Skeletal muscle cell (primary cell): ENCODE measurements at places on chromosomes 2 and 18.

- DNase-seq, result peak; percentile 4
These were observed 99.1 kb upstream of the ARHGAP15 start for GRCh38 chr2:143030127-143030526.

DNA sequence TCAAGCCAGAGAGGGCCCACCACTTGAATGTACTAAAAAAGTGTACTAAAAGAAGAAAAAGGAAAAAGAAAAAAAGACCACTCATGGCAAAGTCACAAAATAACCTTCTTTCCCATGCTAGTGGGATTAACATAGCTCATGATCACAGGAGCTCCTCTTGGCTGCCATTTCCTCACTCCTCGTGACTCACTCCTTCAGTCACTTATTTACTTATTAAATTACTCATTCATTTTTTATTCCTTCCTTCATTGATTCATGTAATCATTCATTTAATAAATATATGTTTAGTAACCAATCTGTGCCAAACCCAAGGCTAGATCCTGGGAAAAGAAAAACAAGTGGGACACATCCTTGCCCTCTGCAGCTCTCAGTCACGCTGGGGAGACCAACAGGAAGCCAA is 300.5 kb downstream of the INSIG2 start:
- peak; percentile 58 for DNase-seq

DNA sequence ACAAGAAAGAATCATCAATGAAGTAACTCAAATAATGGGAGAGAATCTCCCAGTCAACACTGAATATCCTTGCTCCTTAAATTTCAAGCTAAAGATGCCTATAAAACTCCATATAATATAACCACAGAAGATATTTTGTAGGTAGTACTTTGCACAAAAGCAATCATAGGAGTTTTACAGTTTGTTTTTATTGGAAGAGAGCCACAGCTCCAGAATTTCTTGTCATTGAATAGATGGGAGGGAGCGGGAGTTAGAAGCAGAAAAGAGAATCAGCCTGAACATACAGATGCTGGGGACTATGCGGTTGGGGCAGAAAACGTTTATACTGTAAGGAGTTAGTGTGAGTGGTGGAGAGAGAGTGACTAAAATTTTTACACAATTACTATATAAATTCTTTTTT is 18.3 kb upstream of the SMAD4 start:
- no peak for DNase-seq

DNA sequence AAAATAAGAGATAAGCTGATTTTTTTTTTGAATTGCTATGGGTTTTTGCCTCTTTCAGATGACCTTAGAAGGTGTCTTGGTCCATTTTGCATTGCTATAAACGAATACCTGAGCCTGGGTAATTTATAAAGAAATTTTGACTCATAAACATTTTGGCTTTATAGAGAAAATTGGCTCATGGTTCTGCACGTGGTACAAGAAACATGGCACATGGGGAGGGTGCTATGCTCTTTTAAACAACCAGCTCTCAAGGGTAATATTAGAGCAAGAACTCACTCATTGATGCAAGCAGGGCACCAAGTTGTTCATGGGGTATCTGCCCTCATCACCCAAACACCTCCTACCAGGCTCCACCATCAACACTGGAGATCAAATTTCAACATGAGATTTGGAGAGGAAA is 408.8 kb downstream of the NUP35 start:
- no peak for DNase-seq

GRCh38 chr2:189008555-189009262 is 34.5 kb downstream of the COL3A1 start:
- DNase-seq, result no peak

DNA sequence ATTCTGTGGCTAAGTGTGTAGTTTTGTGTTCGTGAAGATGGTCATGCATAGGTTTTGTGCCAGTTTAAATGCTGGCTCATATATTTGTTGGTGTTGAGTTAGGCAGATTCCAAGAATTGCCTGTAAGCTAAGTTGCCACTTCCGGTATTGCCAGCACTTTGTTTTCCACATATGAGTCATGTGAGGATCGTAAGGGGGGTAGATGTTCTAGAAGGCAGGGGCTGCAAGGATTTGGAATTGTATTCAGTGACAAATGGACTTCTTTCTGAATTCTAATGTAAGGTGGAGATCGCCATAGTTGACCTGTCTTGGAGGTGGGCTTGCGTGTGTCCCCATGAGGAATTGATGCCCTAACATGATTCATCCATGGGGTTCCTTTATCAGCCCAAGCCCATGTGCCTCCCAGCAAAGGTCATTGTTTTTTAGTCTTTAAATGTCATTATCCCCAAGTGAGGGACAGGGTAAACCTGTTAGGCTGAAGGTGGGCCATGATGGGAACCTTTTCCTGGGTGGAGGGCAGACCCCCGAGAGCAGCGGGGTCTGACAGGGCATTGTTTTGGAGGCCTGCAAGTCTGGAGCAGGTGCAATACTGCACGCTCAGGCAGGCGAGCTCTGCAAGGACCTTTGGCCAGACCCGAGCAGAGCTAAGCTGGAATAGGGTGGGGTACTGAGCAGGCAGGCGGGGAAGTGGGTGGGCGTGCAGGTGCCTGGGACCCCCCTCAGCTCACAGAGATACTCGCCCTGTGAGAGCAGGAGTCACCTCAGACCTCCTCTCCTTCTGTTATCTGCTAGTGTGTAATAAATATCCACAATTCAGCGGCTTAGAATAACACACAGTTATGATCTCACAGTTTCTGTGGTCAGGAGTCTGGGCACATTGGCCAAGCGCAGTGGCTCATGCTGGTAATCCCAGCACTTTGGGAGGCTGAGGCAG is 77.4 kb downstream of the LRRFIP1 start:
- DNase-seq, result no peak

GRCh38 chr18:45856531-45856930 is 31.1 kb downstream of the SIGLEC15 start:
- DNase-seq, result peak; percentile 57

- DNase-seq, result no peak
These were observed 29.0 kb upstream of the DNAJC27 start for GRCh38 chr2:25000503-25001324.

DNA sequence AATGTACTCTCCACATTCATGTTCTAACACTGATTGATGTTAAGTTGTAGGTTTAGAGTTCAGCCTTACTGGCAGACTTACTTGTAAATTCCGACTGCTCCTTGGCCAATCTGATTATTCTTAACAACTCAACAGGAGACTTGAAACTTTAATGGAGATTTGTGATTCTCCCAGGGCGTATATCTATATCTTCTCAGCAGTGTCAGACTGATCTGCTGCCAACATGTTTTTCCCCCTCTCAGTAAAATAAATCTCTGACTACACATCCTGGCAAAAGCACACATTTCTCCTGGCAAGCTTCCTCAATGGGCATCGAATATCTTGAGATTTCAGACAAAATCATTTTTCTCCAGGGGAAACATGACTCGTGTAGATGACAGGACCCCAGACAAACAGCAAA is 1041.2 kb downstream of the DPP10 start:
- DNase-seq, result no peak

DNA sequence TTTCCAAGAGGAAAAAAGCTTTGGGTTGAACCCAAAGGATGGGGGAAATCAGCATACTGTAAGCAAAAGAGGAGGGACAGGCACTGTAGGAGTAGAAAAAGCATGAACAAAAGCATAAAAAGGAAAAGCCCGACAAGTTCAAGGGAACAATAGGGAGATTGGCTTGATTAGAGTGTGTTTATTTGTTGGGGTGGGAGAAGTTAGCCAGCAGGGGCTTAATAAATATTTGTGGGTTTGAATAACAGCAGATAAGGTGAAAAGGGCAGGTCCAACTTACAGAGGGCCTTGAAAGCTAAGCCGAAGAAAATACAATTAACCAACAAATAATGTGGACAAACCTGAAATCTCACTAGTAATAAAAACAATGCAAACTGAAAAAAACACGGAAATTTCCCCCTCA is 126.7 kb downstream of the THADA start:
- no peak for DNase-seq

- DNase-seq, result no peak
These were observed 660.6 kb downstream of the NYAP2 start for GRCh38 chr2:226059961-226060627.

DNA sequence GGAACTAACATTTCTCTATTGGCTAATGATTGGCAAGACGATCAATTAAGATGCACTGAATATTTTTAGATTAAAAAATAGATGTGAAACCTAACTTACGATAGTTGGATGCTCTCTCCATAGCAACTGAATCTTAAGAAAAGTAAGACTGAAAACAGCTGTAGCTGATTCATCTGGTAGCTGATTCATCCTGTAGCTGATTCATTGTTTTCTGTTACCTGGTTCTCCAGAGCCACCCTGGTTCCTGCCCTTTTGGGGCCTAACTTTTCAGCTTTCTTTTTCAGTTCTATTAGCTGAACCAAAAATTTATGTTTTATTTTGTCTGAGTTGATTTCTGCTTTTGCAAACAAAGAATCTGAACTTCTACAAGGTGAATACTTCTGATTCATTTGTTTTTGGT is 22.7 kb upstream of the SPR start:
- DNase-seq, result peak; percentile 7

DNA sequence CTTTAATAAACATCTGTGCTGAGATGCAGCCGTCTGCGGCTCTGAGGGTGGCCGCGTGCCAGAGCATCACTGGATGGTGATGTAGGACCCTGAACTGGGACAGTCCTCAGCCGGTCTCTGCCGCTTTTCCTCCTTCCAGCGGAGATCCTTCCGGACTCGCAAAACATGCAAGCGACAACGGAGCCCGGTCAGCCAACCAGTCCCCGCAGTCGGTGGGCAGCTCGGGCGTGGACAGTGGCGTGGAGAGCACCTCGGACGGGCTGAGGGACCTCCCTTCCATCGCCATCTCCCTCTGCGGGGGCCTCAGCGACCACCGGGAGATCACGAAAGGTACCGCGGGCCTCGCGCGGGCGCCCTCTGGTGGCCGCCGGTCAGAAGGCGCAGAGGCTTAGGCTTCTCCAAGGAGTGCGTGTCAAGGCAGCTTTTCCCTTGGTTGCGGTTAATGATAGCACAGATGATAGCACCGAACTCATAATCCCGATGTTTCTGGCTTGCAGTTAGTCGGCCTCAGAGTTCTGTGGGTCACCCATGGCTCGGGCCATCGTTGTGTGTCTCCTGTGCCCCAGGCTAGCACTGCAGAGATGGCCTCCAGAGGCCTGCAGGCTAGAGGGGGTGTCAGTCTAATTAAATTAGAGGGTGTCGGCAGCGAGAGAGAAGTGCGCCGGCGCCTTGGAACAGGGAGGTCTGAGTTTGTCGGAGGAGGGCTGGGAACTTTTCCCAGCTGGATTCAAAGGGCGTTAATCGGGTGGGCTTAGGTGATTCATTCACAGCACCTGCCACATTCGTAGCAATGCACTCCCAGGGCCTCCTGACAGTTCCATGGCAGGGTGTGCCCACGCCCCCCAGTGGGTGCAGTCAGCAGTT is 38.5 kb downstream of the LPIN1 start:
- no peak for DNase-seq

- DNase-seq, result no peak
These were observed 477.5 kb upstream of the MEIS1 start for GRCh38 chr2:65957454-65957853.

DNA sequence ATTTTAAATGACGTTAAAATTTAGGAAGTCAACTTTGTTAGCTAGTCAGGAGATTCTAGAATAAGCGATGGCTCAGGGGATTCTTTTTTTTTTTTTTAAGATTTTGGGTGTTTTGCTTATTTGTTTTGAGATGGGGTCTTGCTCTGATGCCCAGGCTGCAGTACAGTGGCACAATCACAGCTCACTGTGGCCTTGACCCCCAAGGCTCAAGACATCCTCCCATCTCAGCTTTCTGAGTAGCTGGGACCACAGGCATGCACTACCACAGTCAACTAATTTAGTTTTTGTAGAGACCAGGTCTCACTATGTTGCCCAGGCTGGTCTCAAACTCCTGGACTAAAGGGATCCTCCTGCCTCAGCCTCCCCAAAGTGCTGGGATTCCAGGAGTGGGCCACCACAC is 16.9 kb downstream of the ATL2 start:
- no peak for DNase-seq

GRCh38 chr2:28428486-28428885 is 35.8 kb downstream of the FOSL2 start:
- no peak for DNase-seq

DNA sequence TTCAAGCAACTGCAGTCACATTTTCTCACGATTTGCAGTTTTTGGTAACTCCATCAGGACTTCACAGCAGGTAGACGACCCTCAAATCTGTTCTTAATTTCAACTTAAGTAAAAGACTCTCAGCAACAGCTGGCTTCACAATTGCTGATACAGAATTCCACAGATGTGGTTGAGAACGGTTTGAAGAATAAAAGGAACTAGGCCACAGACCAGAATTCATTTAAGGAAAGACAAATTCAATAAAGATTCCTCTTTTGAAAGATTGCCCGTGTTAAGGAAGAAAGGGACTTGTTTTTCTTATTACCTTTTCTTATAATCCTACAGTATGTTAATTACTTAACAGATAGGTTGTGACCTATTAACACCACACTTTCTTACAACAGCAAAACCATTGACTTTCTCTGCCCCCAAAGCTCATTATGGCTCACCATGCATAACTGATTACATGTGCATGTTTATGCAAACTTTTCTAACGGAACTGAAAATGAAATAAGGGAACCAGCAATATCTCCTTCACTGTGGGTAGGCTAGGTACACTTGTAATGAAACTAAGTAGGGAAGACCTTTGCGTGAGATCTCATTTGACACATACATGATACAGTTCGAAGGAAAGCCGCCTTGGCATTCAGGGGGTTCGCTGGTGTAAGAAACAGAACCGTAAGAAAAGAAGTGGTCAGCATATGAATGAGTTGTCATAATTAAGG is 4.7 kb upstream of the ZNF516 start:
- DNase-seq, result no peak

DNA sequence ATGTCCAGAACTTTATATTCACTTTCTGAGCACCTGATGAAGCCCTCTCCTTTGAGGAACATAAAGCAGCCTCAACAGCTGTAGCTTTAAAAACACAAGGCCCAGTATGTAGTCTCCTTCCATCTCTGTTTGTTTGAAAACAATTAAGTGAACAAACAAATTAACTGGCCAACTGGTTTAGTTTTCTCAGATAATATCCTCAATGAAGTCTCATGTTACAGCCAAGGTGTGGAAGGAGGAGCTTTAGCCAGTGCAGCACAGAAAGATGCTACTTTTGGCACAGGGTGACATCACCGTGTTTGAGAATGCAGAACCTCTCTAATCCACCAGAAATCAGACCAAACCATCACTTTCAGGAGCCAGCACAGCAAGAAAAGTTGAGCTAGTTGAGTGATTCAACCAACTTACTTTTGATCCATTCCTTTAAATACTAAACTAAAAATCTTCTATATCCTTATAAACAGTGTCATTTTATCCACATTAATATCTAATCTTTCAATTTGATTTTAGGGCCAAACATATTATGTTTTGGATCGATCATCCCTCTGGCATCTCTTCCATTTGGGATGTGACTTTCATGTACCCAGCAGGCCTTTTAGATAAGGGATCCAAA is 488.7 kb downstream of the ARHGAP15 start:
- DNase-seq, result no peak
